Stimulated activated CD4-positive, alpha-beta T cell treated with anti-CD3 and anti-CD28 coated beads, Interleukin-15, amount 100 ng/mL, for 1 hour (primary cell): ENCODE measurements at places on chromosomes 7 and 10.

DNA sequence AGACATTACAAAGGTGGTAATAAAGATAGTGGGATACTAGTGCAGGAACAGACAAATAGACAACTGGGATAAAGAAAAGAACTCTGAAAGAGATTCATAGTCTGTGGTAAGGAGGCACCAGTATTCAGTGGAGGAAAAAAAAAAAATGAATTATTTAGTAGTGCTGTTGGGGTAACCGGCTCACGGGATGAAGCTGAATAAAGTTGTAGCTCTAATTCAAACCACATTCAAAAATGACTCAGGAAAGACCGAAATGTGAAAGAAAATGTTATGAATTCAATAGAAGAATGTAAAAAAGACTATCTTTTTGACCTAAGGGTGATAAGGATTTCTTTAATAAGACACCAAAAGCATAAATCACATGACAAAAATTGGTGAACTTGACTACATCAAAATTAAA, 83.1 kb upstream of the HABP2 start:
- no peak for DNase-seq

- no peak for DNase-seq
These were observed 28.0 kb downstream of the OR9A2 start for GRCh38 chr7:142998966-142999365.

DNA sequence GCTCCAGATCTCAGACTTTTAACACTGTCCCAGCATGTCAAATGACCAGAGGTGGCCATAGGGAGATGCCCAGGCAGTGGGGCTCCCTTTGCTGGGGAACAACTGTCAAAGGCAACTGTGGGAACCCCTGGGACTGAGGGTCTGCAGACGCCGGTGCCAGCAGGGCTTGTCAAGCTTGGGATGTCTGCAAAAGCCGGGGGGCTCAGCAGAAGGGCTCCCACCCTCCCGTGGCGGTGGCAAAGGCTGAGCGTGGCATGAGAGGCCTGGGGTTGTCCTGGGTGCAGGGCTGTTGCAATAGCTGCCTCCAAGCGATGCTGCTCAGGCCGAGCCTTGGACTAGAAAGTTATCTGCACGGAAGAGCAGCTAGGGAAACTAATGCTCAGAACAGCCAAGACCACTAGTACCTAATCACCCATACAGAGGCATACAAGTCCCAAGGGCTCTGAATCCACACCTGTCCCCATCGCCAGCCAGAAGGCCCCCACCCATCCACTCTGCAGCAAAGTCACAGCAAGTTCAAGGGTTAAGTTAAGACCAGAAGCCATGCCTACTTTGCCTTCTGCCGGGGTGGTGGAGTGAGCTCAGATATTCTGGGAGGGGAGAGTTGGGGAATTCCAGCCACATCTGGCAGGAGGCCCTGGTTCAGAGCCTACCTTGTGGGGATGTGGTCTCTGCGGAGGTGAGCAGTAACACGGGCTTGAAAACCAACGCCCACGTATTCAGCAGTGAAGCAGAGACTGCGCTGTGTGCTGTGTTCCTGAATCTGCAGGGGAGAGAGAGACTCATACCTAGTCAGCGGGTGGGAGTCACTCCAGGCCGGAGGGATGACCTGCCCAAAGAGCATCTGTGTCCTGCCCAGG, 4.6 kb downstream of the SH2B2 start:
- DNase-seq: no peak

DNA sequence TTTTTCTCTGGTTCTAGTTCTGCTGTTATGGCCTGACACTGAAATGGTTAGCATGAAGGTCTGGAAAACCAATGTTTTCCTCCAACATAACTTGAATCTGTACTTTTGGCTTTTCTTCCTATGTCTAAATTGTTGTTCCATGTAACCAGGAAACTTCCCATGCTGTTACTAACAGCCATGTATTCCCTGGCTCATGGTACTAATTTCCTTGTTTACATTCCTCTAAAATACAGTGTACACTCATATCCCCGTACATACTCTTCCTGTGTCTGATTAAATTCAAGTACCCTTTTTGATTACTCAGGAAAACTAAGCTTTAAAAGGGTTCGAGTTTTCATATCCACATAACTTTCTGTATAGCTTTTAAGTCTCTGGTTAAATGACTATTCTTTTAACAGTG, 12.3 kb upstream of the ACSM6 start:
- DNase-seq: no peak

DNA sequence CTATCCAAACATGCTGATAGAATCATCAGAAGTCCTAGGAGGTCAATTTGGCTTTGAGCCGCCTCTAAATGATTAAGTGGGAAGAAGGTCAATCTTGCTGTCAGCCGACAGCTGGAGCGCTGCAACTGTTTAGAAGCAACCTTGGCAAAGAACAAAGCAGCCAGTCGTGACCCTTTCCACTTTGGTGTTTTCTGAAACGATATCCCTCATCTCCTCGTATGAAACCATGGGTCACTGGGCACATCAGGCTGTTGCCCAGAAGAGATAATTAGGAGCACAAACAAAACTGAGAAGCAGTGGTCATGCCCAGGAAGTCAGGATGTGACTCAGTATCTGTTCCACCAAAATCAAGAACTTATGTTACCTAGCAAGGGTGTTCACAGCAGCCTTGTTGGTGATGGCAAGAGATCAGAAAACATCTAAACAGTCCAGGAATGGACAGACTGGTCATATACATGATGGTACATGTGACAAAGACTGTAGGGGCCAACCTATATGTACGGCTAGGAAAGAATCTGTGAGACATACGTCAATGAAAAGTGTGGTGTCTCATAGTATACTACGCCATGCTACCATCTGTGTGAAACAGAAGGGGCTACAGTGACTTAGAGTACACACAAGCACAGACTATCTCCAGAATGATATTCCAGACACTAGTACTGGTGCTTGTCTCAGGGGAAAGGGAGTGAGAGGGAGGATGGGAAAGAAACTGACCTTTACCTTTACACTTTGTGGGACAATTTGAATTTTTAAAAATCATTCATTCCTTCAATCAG, 22.4 kb downstream of the STN1 start:
- DNase-seq: no peak
